ENCODE measurements at places on chromosomes 5 and 9. TPM values are rescaled to one million over a fixed set of nuclear protein-coding genes. Genes with fewer than 3 reads are reported as not detected.

Gene CCNJL
- 2.0 TPM for polyA plus RNA-seq

Gene SLC6A19
- polyA plus RNA-seq, result not detected

Gene VDAC1
- 94.3 TPM for polyA plus RNA-seq

DNA sequence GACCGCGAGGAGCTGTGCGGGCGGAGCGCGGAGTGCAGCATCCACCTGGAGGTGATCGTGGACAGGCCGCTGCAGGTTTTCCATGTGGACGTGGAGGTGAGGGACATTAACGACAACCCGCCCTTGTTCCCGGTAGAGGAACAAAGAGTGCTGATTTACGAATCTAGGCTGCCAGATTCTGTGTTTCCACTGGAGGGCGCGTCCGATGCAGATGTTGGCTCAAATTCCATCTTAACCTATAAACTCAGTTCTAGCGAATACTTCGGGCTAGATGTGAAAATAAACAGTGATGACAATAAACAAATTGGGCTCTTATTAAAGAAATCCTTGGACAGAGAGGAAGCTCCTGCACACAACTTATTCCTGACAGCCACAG, 590 bp downstream of the PCDHA6 start:
- no peak for DNase-seq

- no peak for DNase-seq
Measured at GRCh38 chr5:56159521-56159947, 73.6 kb downstream of the ANKRD55 start.

GRCh38 chr5:102975045-102975444, 144.9 kb downstream of the GIN1 start:
- no peak for DNase-seq

DNA sequence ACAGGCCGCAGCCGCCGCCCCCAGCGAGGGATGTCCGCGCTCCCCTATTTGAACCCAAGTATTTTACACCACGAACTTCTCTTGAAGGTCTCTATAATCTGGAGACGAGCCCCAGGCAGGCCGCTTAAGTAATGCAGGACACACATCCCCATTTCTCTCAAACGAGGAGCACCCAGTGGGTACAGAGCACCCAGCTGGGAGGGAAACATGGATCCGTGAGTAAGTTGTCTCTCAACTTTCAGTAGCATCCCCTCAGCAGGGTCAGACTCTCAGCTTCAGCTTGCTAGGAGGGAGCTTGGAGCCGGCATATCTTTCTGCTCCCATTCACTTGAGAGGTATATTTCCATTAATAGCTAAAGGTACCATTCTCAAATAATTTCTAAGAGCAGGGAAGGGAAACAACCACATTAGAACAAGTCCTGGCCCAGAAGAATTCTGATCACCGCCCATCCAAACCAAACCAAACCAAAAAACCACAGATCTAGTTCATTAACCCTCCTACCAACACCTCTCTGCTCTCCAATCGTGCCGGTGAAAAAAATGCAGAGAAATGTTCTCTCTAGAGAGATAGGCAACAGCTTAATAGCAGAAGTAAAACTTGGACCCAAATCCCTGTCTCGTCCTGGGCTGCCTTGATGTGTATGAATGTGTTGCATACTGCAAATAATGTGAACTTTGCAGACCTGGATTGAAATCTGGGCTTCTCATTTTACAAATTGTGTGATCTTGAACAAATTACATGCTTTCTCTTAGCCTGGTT, 910 bp downstream of the TDRD7 start:
- DNase-seq, result no peak

DNA sequence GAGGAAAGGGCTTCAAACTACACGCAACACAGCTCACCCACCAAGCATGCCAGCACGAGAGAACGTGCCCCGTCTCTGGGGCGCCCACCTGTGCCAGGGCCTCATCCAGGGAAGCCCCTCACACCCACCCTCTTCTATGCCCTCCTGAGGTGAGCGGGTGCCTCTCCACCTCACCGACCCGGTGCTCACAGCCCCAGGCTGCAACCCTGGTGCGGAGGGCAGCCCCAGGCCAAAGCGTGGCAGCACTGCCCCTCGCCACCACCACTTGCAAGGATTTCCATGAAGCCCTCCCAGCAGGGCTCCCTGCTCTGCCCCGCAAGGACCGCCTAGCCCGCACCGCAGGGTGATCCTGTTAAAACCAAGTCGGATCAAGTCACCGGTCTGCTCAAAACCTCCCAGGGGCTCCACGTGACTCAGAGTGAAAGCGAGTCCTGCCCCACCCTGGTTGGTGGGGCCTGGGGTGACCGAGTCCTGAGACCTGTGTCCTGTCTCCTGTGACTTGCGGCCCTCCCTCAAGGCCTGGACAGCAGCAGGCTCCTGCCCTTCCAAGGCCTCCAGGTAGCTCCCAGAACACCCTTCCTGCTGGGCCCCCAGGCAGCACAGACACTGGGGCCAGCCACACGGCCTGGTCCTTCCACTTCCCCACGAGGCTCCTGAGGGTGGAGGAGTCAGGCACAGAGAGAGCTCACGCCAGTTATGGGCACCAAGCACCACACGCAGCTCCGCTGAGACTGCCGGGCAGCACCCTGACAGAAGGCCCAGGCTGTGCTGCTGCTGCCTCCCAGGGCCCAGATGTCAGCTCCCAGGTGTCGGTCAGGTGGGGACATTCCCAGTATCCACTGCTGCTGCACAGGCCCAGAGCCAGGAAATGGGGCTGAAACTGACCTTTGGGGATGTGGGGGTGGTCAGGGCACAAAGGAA, 12.7 kb downstream of the BRD3 start:
- DNase-seq, result no peak

DNA sequence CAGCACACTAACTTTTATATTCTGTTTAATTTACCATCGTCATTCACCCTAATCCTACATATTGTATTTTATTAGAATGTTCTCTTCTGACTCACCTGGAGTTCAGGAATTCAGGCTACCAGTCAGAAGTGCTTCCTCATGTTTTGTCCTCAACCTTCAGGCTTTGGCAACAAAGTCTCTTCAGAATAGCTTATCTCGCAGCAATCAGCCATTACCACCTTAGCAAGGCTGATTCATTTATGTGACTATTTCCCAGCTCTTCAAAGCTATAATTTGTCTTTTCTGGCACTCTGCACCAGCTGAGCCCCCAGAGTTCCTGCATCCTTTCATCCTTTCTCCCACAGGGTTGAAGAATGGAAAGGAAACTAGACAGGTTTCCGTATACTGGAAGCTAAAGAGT, 365.5 kb upstream of the CDH18 start:
- no peak for DNase-seq

GRCh38 chr9:115080242-115080641, 37.7 kb downstream of the TNC start:
- DNase-seq, result no peak
